ENCODE measurements at places on chromosomes 12 and 14.

DNA sequence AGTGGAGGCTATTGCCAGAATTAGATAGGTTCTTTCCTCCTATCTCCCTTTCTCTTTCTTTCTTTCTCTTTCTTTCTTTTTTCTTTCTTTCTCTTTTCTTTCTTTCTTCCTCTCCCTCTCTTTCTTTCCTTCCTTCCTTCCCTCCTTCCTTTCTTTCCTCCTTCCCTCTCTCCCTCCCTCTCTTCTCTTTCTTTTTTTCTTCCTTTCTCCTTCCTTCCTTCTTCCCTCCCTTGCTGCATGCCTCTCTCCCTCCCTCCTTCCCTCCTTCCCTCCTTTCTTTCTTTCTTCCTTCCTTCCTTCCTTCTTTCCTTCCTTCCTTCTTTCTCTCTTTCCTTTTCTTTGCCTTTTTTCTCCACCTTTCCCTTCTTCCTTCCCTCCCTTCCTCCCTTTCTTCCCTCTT is 16.4 kb upstream of the MDGA2 start:
- no peak for DNase-seq

DNA sequence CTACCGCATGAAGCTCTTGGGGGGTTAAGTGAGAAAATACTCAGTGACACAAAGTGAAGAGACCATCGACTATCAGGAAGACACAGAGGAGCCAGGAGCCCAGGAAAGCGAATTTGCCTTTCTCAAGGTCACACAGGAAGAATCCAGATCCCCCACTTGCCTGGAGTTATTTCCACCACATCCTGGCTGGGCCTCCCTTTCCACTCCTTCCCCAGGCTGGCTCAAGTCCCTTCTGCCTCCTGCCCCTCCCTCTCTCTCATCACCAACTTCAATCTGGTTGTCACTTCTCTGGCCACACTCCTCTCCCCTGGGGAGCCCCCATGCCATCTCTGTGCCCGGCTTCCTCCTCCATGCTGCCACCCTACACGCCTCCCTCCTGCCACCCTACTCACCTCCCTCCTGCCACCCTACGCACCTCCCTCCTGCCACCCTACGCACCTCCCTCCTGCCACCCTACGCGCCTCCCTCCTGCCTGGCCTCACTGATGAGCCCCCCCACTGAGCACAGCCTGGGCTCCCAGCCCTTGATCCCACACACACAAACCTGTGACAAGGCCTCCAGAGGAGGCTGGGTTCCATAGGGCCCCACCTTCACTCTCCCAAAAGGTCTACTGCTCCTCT is 6.3 kb downstream of the SCNN1A start:
- DNase-seq = no peak

GRCh38 chr12:126248871-126249403 is 1183.7 kb downstream of the AACS start:
- DNase-seq = no peak

- peak; percentile 82 for DNase-seq
Measured at GRCh38 chr14:34875031-34875922, at the start of gene BAZ1A. Gene BAZ1A, minus strand, starts transcription at chr14:34875360. Its CDS starts 756 bp downstream, at chr14:34874604.

- no peak for DNase-seq
Measured at GRCh38 chr12:131383741-131384543, 326.9 kb upstream of the SFSWAP start.

DNA sequence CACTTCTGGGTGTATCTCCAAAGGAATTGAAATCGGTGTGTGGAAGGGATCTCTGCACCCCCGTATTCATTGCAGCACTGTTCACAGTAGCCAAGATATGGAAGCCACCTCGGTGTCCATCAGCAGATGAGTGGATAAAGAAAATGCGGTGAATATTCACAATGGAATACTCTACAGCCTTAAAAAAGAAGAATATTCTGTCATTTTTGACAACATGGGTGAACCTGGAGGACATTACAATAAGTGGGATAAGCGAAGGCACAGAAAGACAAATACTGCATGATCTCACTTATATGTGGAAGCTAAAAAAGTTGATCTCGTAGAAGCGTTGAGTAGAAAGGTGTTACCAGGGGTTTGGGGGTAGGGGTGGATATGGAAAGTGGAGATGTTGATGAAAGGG is 111.9 kb downstream of the BEGAIN start:
- DNase-seq = no peak

DNA sequence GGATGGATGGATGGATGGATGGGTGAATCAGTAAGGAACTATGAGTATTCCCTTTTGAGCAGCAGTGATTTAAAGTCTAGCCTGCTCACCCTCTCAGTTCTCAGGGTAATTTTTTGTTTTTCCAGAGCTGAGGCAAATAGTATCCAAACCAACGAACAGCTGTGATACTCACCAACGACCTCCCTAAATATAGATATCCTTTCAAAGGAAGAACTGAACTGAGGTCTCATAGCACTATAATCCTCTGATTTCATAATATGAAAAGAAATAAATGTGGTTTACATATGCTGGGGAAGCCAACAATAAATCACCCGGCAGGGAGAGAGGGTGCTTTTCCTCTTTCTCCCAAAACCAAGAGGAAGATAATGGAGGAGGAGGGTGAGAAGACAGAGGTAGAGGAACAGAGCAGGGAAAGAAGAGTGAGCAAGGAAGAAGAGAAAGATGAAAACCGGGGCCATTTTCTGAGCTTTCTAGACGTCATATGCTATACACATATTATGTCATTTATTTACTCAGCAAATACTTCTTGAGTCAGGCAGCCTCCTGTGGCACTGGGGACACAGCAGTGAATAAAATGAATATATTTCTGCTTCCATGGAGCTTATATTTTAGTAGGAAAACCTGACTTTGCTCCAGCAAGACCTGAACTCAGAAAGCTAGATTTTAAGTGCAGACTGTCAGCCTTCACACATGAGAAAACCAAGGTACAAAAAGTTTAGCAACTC is 710.7 kb upstream of the TBX3 start:
- no peak for DNase-seq

DNA sequence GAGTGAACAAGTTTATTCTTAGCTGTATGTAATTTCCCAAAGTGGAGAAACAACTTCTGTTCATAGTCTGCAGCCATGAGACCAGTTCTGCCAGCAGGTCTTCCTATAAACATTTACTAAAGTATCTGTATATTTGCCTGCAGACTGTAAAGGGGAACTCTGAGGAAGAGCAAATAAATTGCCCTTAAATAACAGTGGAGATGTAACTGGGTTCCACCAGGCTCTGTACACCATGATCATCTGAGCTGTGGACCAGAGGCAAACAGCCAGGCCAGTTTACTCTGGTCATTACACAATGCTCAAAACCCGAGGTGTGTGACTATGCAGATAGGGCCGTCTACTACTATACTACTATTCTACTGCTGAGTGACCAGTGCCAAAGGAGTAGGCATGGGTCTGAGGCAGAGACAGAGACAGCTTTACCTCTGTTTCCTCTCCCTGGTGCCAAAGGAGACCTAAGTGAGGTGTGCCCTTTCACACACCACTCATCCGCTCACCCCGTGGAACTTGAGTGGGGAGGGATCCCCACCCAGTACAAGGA is 21.1 kb upstream of the CERS5 start:
- DNase-seq = no peak

Data from NCI-H2227 treated with DMSO at 0.1 percent for 48 hours (cell line).